Stomach (tissue), 19 donors: ENCODE measurements at places on chromosomes 7 and 10. TPM values are rescaled to one million over a fixed set of nuclear protein-coding genes. Genes with fewer than 3 reads are reported as not detected.

- DNase-seq, result peak; percentile 89
These were observed 14.4 kb upstream of the WBP1L start for GRCh38 chr10:102729029-102730026.

- DNase-seq, result no peak
These were observed 1.3 kb downstream of the ABI1 start for GRCh38 chr10:26859241-26860101.

DNA sequence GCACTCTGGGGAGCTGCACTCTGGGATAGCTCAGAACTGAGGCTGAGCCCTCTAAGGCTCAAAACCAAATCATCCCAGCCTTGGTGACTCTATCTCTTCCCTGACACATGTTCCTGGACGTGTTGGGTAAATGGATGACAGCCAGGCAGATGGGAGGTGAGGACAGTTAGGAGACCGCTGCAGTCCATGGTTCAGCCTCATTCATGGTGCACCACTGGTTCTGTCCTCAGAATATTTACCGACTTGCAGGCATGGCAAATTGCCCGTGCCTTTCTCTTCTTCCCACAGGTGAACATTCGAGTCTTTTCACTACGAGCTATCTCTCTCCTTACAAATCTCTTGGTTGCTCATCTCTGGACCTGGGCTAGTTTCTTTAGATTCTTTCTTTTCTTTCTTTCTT lies 80.3 kb upstream of the EFCAB10 start:
- DNase-seq, result no peak

GRCh38 chr10:11170993-11171851 lies 153.6 kb downstream of the CELF2 start:
- no peak for DNase-seq

DNA sequence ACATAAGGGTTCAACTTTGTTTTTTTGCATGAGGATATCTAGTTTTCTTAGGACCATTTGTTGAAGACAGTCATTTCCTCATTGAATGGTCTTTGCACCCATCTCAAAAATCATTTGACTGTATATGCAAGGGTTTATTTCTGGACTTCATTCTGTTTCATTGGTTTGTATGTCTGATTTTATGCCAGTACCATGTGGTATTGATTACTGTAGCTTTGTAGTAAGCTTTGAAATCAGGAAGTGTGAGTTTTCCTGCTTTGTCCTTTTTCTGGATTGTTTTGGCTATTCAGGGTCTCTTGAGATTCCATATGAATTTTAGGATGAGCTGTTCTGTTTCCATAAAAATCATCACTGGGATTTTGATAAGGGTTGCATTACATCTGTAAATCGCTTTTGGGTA lies 63.9 kb downstream of the SND1 start:
- DNase-seq, result no peak

DNA sequence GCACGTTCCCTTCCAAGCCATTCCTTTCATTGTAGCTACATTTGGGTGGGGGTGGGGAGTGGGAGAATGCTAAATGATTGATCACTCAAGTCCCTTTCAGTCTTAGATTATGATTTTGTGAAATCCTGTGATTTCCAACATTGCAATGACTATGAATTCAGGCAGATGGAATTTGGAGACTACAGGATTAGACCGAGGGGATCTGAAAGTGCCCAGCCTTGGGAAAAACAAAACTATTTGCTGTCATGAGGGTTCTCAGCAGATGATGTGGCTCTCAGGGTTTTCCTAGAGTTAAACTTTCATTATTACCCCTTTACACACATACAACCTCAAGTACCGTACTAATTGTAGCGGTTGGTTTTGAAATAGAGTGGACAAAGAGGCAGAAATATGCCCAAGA lies 4.7 kb downstream of the MACROH2A2 start:
- DNase-seq, result no peak

DNA sequence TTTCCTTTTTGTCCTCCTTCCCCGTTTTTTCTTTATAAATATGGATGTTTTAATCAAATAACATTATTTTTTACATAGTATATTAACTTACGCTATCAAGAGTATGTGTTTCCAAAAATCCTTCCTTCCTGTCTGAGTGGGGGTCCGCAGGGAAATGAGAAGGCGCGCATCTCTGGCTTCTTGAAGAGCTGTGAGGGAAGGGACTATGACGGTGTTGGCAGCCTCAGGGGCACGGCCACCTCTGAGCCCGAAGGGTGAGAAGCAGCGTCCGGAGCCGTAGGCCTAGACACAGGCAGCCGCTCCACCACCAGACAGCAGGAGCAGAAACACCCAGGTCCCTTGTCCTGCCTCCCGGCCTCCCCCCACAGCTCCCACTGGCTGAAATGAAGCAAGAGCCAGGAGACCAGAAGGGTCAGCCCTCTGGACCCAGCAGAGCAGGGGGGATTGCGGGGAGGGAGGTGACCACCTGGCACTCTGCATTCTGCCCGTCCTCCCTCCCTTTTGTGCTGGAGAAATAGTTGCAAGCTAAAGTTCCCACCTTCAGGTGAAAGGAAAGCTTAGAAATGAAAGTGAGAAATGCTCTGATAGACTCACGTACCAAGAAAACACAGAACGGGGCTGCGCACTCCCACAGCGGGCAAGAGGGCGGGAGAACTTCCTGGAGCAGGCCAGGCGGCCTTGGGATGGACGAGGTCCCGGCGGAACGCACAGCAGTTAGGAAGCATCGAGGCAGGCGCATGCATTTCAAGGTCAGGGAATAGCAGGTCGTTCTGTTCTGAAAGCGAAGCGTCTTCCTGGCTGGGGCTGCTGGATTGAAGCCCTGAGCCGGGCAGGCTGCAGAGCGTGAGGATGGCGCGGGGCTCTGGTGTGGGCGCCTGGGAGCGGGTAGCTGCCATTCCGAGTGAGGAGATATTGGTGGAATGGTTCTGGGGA lies 105.5 kb downstream of the GALNT11 start:
- DNase-seq, result no peak

GRCh38 chr10:74063256-74063655 lies 65.3 kb downstream of the VCL start:
- DNase-seq, result no peak

GRCh38 chr7:20365486-20365885 lies 34.8 kb downstream of the ITGB8 start:
- DNase-seq, result peak; percentile 36

- no peak for DNase-seq
These were observed 145.1 kb upstream of the MEOX2 start for GRCh38 chr7:15831606-15832005.

DNA sequence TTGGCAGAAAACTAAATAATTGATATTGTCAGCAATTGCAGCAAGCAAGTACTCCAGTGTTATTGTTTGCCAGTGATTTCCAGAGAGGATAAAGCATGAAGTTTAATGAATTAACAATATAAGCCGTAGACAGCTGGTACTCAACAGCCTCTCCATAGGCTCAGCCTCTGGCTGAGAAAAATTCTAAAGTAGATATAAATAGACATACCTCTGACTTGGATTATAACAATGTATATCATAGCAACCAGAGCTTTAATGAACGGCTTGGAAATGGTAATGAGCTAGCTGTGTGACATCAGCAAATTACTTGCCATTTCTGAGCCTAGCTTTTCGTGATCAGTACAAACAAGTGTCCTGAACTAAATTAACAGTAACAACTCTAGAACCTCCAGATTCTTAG lies 1055.4 kb upstream of the AUTS2 start:
- no peak for DNase-seq

DNA sequence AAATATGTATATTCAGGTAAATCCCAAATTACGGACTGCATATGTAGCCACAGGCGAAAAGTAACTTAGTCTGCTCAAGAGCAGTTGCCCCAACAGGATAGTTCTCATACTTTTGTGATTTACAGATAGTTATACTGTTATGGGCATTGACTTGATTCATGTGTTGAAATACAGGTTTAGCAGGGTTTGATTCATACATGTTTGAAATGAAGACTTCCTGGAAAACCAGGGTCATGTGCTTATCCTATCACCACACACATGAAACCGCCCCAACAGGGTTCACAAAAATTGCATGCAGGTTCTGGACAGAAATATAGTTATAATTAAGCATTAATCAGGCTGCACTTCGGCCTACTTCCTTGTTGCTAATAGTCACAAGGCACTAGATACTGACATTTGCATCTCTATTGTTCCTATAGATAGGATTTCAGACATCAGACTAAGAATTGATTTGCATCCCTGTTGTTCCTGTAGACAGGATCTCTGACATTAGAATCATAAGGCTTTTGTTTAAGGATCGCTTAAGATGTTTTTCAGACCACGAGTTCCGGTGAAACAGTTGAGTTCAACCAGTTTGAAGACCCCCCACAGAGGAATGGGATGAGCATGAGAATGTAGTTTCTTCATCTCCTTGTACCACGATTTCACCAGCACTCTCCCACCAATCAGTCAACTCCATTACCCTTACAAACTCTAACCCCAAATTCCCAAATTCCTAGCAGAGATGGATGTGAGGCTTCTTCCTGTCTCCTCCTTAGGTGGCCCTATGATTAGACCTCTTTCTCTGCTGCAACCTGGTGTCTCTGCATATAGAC lies 2.0 kb upstream of the ZNF398 start:
- no peak for DNase-seq

DNA sequence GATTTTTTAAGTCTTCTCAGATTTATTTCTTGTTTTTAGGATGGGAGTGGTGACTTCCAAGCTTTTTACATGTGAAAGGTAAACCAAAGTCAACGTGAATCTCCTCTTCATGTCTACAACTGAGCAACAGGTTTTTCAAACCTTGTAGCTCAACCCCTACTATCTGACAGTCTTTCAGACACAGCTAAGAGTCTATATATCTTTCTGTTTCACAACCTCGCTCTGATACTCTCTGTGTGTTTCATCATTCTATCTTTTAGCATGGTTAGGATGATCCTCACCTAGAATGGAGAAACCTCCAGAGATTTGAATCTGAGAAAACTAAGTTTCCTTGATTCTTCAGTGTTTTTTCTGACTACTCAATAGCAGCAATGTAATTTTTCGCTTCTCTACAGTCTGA lies 96.1 kb downstream of the EPDR1 start:
- no peak for DNase-seq

The LIPJ gene
- not detected for total RNA-seq

The CCL26 gene
- not detected for total RNA-seq

The FXYD4 gene
- not detected for total RNA-seq

The GIMAP4 gene
- 27.7 TPM for total RNA-seq

The EEPD1 gene
- total RNA-seq, result 21.4 TPM
